ENCODE measurements at places on chromosomes 1 and 21.
A peak's percentile ranks its signal among the peaks of the same experiment; 100 is the strongest.

DNA sequence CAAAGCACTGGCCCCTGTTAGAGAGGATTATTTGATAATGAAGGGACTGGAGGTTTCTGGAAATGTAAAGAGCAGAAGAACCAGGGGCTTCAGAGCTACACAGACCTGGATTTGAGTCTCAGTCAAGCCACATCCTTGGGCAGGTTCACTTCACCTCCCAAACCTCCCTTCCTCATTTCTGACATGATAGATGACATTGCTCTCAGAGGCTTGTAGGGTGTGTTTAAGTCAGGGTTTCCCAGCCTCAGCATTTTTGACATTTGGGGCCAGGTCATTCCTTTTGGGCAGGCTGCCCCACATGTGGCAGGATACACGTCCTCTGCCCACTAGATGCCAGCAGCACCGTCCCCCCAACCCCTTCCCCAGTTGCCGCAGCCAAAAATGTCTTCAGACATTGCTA lies 474.6 kb downstream of the MATN1 start:
- no peak for DNase-seq

DNA sequence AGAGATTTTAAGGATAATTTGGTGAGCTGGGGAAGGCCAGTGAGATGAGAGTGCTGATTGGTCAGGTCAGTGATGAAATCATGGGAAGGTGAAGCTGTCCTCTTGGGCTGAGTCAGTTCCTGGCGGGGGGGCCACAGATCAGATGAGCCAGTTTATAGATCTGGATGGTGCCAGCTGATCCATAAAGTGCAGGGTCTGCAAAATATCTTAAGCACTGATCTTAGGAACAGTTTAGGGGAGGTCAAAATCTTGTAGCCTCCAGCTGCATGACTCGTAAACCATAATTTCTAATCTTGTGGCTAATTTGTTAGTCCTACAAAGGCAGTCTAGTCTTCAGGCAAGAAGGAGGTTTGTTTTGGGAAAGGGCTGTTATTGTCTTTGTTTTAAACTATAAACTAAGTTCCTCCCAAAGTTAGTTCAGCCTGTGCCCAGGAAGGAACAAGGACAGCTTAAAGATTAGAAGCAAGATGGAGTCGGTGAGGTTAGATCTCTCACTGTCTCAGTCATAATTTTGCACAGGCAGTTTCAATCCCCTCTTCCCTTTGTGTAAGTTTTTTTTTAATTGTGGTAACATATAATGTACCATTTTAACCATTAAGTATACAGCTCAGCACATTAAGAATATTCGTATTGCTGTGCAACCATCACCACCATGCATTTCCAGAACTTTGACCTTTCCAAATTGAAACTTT lies 39.4 kb downstream of the PTAFR start:
- no peak for DNase-seq

DNA sequence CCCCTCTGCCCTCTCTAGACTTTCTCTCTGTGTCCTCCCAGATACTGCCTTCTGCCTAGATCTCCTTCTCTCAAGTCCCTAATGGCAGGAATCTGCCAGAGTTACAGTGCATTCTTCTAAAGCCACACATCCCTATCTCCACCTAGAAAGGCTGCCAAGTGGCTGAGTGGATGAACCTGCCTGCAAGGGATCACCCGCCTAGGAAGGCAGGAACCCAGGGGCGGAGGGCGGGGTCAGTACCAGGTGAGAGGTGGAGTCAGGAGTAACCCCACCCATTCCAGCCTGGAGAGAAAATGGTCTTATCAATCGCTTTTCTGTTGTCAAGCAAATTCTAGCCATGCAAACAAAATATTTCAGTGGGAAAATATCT lies 60.8 kb downstream of the BCAR3 start:
- no peak for DNase-seq

GRCh38 chr1:116372191-116372590 lies 853 bp upstream of the ATP1A1 start:
- no peak for DNase-seq

DNA sequence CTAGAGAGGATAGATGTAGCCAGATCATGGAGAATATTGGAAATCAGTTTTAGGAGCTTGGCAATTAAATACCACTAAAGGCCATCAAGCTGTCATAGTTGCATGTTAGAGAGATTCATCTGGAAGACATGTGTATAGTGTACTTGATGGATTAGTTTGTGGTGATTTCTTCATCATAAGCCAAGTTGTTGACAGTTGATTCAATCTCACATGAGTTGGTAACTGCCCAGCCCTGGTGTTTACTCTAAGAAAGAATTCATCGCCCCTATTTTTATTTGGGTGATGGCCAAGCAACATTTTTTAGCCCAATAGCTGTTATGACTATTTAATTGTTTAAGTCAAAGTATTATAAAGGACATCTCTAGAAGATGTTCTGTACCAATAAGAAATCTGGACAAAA lies 737.6 kb downstream of the PLA2G4A start:
- no peak for DNase-seq

DNA sequence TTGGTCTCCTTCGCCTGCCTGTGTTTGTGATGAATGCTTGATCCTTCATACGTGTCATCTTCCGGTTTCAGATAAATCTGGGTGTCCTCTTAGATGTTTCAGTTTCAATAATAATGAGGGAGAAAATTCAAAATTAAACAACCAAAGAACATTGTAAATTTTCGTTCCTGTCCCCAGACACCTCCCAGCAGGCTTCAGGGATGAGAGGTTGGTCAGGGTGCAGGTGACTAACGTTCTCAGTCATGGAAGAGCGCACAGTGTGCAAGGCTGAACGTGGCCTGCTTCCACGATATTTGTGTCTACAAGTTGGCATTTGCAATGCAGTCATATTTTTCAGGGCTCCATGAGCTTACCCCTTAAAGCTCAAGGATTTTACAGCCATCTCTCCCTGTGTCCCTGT lies 147.1 kb upstream of the ARHGEF16 start:
- DNase-seq = no peak

GRCh38 chr1:197725044-197725443 lies 50.2 kb downstream of the DENND1B start:
- no peak for DNase-seq

GRCh38 chr1:246095443-246095842 lies 411.6 kb downstream of the SMYD3 start:
- no peak for DNase-seq

DNA sequence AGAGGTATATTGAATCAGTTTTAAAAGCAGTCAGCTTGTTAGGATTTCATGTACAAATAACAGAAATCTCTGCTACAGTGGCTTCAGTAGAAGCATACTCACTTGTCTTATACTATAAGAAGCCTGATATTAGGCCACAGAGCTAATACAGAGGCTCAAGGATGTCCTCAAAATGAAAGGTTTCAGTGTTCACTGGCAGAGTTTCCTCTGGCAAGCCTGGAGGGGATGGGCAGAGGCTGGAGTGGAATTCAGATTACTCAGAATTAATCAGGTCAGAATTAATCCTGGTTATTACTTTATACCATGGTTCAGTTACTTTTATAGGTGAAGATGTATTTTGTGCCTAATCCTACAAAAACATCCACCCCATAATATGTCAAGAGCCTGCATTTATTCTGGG lies 520.5 kb downstream of the USP25 start:
- no peak for DNase-seq

GRCh38 chr1:2384941-2385481 lies 6.3 kb downstream of the MORN1 start:
- no peak for DNase-seq

DNA sequence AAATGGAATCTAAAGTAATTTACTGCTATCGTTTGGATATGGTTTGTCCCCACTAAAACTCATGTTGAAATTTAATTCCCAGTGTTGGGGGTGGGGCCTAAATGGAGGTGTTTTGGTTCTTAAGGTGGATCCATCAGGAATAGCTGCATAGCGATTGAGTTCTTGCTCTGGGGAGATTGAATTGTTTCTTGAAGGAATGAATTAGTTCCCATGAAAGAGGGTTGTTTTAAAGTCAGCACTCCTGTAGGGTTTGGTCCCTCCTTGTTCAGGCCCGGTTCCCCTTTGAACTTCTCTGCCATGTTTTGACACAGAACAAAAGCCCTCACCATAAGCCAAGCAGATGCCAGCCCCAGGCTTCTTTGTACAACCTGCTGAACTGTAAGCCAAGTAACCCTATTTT lies 170.9 kb downstream of the COL11A1 start:
- no peak for DNase-seq

- no peak for DNase-seq
These were observed 66.2 kb downstream of the SYT6 start for GRCh38 chr1:114087495-114087894.

DNA sequence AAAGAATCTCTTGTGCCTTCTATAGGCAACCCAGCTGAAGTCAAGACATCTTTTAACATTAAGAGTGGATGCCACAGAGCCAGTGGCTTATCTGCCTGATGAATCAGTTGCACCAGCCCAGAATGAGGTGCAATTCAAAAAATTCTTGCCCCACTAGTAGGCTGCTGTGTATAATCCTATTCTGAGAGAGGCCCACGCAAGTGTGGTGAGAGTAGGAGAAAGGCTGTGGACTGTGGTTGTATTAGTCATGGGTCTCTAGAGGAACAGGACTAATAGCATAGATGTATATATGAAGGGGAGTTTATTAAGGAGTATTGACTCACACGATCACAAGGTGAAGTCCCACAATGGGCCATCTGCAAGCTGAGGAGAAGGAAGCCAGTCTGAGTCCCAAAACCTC lies 216.4 kb downstream of the LTN1 start:
- DNase-seq = no peak

DNA sequence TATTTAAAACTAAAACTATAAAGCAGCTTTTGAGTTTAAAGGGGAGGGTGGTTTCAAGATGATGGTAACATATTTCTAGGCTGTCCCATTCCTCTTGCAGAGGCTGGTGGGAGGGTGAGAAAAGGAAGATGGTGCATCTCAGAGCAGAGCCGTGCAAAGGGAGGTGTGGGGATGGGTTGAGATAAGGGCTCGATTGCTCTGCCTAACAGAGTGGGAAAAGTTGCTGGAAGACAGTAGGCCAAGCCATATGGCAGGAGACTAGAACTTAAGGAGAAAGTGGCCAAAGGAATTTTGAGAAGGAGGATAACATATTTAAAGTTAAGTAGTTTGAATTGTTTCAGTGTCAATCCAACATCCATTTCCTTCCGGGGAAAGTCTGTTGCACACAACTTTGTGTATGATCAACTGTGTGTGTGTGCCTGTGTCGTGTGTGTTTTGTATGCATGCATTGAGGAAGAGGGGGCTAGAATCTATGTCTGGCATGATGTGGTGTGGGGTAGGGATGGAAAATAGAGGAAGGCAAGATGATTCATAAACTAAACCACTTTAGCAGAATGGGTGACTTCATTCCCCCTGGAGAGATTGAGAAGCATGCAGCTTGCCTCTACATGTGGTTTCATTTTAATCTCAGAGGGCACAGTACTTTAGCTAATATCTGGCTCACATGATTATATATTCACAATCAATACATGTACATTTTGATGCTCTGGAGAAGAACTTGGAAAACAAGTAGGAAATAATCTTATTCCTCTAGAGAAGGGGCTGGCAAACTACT lies 145.0 kb upstream of the DNAH14 start:
- DNase-seq = no peak

- DNase-seq = no peak
These were observed 167.0 kb downstream of the C1orf21 start for GRCh38 chr1:184553845-184554244.

GRCh38 chr1:24903560-24903954 lies 26.5 kb downstream of the RUNX3 start:
- DNase-seq = no peak

GRCh38 chr1:205348554-205349487 lies 7.9 kb downstream of the KLHDC8A start:
- DNase-seq = no peak

DNA sequence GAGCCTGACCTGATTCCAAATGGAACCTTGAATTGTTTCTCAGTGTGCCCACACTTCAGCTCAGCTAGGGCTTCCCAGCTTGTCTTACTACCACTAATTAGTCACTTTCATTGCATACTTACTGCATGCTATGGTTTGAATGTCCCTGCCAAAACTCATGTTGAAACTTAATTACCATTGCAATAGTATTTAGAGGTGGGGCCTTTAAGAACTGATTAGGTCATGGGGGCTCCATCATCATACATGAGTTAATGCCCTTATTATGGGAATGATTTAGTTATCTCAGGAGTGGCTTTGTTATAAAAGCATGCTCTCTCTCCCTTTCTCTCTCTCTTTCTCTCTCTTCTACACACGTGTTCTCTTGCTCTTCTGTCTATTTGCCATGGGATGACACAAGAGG lies 68.3 kb downstream of the NENF start:
- DNase-seq = no peak

GRCh38 chr1:58618303-58618702 lies 41.3 kb upstream of the TACSTD2 start:
- DNase-seq = peak; percentile 20

DNA sequence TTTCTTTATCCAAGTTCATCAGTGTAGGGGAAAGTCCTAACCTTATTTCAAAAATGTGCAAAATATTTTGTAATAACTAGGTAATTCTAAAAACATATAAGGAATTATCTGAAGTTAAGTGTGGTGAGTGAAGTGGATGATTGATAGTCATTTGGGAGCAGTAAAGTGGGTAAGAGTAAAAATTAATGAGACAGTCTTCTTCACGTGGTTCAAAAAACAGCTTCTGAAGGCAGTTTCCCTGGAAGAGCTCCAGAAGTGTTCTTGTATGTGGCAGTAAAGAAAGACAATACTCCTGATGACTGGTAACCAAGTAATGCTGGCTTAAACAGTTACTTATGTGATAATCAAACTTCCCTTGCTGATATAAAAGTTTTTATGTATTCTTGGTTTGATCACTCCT lies 50.3 kb downstream of the LEPR start:
- no peak for DNase-seq

DNA sequence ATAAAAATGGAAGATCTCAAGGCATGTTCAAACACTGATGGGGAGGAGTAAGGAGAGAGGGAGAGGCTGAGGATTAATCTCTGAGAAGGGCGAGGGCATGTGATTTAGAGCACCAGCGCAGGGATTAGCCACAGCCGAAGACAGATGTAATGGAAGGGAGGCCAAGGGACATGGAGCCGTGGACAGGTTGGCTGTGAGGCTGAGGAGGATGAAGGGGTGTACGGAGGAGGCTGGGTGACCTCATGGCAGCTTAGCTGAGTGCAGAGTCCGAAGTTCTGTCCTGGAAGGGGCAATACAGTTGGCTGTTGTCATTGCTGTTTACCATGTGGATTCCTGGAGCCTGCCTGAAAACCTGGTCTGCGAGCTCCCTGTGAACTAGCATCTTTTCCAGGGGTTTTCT lies 342.8 kb downstream of the RPS6KC1 start:
- DNase-seq = no peak

DNA sequence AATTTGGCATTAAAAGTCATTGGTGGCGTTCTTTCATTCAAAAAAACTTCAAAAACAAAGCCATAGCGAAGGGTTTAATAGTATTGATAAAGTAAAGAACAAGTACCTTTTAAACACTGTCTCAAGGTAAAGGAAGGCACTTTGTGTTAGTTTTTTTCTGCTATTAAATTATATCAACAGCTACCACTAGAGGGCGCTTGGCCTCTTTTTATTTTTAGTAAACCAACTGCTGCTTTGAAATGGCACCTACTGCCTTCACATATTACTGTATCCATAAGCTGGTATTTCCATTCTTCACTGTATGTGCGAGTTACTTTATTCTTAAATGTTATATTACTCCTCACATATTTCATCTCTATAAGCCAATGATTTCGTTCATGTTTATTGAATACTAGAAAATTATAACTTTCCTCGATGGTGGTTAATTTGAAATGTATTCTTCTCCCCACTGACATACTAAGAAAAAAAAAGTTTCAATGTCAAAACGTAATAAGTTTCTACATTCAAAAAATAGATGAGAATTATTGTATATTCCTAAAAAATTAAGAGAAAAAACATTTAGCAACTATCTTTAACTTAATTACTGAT lies 125.7 kb upstream of the CXADR start:
- DNase-seq = peak; percentile 71
